Left lung (tissue), 14 donors: ENCODE measurements at places on chromosomes 6 and 20. TPM values are rescaled to one million over a fixed set of nuclear protein-coding genes. Genes with fewer than 3 reads are reported as not detected.

TMEM244 gene
- total RNA-seq, result not detected

DNA sequence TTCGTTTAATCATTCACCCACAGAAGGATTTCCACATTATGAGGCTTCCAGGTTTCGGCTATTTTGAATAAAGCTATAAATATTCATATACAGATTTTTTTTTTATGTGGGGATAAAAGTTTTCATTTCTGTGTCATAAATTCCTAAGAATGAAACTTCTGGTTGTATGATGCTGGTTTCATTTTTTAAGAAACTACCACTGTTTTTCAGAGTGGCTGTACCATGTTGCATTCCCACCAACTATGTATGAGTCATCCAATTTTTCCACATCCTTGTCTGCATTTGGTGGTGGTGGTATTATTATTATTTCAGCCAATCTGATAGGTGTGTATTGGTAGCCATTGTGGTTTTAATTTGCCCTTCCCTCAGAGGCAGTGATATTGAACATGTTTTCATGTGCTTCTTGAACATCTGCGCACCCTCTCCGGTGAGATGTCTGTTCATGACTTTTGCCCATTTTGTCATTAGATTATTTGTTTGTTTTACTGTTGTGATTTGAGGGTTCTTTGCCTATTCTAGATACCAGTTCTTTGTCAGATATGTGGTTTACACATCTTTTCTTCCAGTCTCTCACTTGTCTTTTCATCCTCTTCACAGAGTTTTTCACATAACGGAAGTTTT, 75.5 kb downstream of the DOK5 start:
- DNase-seq, result no peak

JAG1 gene
- 31.2 TPM for total RNA-seq

DNA sequence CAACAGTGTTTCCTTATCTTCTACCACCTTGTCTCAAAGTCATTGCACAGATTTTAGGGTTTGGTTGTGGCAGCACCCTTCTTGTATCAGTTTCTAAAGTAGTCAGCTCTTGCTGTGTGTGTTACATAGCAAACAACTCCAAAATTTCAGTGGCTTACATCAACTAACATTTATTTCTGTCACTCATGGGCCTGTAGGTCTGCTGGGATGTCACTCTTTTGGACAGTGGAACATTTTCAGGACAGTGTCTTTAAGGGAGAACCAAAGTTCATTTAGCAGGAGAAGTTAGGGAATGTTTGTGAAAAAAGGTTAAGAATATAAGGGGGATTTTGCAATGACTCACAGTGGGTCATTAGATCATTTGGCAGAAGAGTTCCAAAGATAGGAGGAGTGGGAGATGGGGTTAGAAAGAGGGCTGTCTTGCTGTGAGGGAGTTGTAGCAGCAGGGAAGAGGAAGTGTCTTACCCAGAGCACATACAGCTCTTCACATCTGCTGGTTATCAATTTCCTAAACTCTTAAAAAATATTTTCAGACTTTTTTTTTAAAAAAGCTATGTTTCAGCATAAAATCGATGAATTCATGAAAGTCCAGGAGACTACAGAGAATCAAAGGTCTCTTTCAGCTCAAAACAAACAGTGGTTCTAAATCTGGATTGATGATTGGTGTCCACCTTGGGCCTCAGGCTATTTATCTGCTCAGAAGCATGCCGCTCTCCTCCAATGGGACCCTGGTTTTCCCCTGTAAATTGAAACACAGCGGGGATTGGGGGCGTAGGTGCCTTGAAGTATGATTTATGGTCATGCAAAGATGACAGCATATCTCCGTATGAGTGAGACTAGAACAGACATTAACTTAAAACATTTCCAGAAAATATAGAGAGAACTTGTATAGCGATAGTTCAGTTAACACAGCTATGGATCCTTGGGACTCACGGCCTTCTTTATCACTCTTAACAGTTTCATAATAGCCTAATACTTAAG, 117.3 kb downstream of the B3GAT2 start:
- no peak for DNase-seq

SCRT2 gene
- total RNA-seq, result not detected

DNA sequence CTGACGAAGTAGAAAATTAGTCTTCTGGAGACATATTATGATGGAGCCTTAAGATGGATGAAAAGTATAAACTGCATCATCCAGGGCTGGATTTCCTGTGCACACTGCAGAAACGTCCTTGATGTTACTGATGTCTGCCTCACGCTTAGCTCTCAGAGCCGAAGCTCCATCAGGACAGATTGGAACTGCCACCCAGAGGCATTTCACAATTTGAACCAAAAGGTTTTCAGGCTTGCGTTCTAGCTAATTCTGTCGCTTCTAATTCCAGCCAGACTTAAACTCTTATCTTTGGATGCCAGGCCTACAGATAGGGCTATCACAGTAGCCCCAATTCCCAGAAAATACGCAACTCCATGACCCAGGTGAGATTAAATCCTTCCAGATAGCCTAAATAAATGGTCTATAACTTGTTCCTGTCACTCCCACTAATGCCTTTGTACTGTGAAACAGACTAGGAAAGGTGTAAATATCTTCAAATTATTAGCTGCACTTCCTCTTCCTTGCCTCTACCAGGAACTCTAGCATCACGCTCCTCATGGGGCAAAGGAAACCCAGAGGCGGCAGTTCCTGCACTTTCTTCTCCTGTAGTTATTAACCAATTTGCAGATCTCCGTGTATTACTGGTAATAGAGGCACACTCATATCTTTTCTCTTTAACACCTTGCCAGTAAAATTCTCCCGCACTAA, 634.6 kb downstream of the PRKN start:
- DNase-seq, result no peak

GRCh38 chr20:37219751-37220668, 40.7 kb upstream of the MROH8 start:
- DNase-seq, result no peak

- DNase-seq, result peak; percentile 80
Measured at GRCh38 chr6:1872649-1873131, 263.0 kb downstream of the FOXC1 start.

DNA sequence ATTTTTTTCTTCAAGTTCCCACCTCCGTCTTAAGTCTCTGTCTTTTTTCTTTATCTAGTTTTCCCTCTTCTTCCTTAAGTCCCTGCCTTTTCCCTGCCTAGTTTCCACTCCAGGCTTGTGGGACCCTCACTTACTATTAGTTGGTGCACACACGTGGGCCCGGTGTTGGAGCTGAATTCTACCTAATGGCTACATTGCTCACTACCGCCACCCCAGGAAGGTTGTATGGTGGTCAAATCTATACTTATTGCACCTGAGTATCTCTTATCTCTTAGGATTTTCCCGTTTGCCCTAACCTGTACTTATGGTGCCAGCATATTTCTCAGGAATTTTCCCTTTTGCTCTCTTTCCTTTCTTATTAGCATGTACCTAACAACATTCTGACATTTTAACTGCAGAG, 692.8 kb downstream of the EPM2A start:
- DNase-seq, result no peak

GRCh38 chr6:114042267-114043016, 71.5 kb upstream of the HDAC2 start:
- no peak for DNase-seq

DNA sequence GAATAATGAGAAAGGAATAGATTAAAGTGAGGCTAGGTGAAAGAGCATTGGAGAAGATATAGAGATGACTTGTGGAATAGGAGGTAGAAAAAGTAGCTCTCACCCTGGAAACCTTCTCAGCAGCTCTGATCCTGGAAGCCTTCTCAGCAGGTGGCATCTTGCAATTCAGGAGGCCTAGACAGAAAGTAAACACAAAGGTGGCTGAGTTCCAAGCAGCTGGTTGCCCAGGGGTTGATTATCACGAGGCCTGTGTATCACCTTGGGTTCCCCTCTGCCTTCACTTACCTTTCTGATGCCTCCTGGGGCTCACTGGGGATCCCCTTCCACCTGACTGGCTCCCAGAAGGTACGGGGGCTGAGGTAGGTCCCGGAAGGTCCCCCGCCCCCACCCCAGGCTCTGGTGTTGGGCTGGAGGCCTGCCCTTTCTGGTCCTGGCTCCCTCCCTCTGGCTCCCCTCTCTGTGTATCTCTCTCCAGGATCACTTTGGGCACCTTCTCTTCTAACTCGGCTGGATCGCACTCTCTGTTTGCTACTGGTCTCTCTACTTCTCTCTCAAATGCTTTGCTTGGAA, 9.7 kb downstream of the MDC1 start:
- no peak for DNase-seq

DNA sequence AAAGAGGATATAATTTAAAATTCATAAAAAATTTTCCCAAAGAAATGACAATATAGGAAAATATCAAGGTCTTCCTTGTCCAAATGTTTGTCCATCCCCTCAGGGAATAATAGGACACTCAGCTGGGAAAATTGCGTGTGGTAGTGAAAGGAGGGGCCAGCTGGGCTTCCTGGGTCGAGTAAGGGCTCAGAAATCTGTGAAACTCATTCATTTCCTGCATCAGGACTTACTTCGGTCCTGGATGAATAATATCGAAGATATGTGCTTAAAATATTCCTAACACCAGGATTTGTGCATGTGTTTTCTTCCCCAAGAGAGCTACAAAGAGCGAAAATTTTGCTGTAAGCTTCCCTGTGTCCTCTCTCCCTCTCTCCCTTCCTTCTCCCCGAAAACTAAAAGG, 118.2 kb upstream of the GJE1 start:
- DNase-seq, result no peak

GRCh38 chr6:22145376-22145775, 151.5 kb downstream of the PRL start:
- no peak for DNase-seq

GRCh38 chr6:89970609-89971337, 76.5 kb downstream of the GJA10 start:
- DNase-seq, result peak; percentile 70

DNA sequence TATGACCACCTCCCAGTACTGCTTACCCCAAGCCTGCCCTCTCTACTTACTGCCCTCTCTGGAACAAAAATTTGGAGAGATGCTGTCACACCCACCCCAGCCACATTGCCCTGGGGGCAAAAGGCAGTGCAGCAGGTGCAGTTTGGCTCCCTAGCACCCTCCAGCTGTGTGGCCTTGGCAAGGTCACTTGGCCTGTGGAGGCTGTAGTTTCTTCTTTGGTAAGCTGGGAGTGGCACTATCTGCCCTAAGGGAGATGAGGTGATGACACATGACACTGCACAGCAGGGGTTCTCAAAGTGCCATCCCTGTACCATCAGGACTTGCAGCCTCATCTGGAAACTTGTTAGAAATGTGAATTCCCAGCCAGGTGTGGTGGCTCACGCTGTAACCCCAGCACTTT, 44.8 kb downstream of the TAF8 start:
- DNase-seq, result peak; percentile 8

- no peak for DNase-seq
Measured at GRCh38 chr6:51153109-51153508, 334.4 kb downstream of the TFAP2B start.

TMEM74B gene
- 4.0 TPM for total RNA-seq

- DNase-seq, result no peak
Measured at GRCh38 chr20:20820104-20820503, 107.7 kb upstream of the RALGAPA2 start.

HCK gene
- total RNA-seq, result 110 TPM
